ENCODE measurements at places on chromosomes 7 and 10. TPM values are rescaled to one million over a fixed set of nuclear protein-coding genes. Genes with fewer than 3 reads are reported as not detected.
A peak's percentile ranks its signal among the peaks of the same experiment; 100 is the strongest.

DNA sequence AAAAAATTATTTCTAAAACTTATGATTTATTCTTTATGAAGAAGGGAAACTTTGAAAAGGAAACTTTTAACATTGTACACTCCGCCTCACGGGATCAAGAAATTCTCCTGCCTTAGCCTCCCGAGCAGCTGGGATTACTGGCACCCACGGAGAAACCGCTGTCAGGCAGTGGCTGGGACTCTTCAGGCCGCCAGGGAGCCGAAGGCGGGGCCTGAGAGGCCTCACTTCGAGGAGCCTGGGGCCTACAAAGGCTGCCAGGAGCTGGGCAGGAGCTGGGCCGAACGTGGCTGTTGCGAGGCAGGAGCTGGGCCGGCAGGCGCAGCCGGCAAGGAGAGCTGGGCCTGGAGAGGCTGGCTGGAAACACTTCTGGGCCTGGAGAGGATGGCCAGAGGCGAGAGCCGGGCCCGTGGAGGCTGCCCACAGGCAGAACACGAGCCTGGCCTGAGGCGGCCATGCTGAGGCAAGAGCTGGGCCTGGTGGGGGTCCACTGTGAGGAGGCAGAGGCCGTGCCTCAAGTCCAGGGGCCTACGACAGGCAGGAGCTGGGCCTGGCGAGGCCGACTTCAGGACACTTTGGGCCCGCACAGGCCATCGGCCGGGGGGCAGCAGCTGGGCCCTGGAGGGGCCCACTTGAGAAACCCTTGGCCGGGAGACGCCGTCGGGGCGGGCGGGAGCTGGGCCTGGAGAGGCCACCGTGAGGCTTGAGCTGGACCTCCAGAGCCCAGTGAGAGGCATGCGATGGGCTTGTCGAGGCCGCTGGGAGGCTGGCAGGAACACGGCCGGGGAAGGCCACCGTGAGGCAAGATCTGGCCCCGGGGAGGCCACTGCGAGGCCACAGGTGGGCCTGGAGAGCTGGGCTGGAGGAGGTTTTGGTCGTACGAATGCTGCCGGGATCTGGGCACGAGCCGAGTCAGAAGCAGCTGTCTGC is 23.7 kb downstream of the MDH2 start:
- H3K36me3 ChIP-seq: no peaks in the 10 kb centered on the region
- DNase-seq: no peak

DNA sequence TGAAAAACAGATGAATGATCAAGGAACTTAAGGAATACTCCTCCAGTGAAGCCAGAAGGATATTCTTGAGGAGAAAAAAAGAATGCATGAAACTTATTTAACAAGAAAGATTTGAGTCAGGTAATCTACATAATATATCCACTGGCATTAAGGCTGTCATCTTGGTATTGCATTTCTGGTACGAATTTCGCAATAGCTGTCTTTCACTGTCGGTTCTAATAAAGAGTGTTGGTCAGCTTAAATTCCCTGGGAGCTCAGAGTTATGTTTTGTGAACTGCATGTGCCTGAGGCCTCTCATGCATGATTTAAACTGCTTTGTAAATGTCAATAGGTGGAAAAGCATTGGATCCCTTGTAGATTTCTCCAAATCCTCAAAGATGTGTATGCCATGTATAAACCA is 565.3 kb upstream of the GALNT17 start:
- peaks cover 30% of the 10 kb centered on the region for H3K4me1 ChIP-seq
- H3K27me3 ChIP-seq: peaks cover 38% of the 10 kb centered on the region
- peaks cover 21% of the 10 kb centered on the region for H3K36me3 ChIP-seq
- DNase-seq: no peak
- H3K27ac ChIP-seq: no peak overlapping the region
- no peak overlapping the region for H3K4me3 ChIP-seq

NPFFR1 gene
- total RNA-seq: not detected

COL28A1 gene
- total RNA-seq: 3.3 TPM

DNA sequence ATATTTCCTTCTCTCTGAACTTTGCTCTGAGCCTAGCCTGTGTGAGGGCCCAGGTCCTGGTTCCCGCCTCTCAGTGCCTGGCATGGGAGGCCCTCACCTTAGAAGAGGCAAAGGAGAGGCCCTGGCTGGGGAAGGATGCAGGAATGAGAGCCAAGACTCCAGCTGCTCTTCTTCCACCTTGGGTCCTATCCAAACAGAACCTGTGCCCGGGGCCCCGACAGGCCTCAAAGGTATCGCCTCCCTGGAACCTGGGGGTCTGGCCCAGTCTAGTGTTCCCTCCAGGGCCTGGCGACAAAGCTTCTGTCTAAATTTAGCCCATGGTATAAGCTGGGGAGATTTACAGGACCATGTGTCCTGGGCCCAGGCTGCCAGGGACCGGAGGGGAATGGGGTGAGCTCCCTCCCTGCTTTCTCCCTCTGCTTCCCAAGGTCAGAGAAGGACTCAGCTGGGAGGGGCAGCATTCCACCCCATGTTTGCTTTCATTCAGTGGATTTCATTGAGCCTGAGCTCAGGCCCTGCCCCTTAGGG is 12.0 kb upstream of the CRHR2 start:
- no peak overlapping the region for H3K27ac ChIP-seq
- H3K27me3 ChIP-seq: peaks cover 28% of the 10 kb centered on the region
- H3K4me1 ChIP-seq: no peaks in the 10 kb centered on the region
- no peaks in the 10 kb centered on the region for H3K36me3 ChIP-seq
- DNase-seq: no peak
- H3K4me3 ChIP-seq: no peak overlapping the region

KIF11 gene
- 14.6 TPM for total RNA-seq

UTF1 gene
- total RNA-seq: not detected

EBF3 gene
- 26.1 TPM for total RNA-seq

- H3K4me1 ChIP-seq: peaks cover 6% of the 10 kb centered on the region
- no peaks in the 10 kb centered on the region for H3K36me3 ChIP-seq
- DNase-seq: no peak
- H3K27me3 ChIP-seq: peaks cover 5% of the 10 kb centered on the region
These were observed 746.5 kb downstream of the AUTS2 start for GRCh38 chr7:70344726-70345125.

EIF5AL1 gene
- total RNA-seq: not detected

GRCh38 chr10:131475803-131476202 is 164.3 kb upstream of the TCERG1L start:
- H3K4me3 ChIP-seq: no peak overlapping the region
- no peaks in the 10 kb centered on the region for H3K36me3 ChIP-seq
- peaks cover 5% of the 10 kb centered on the region for H3K4me1 ChIP-seq
- H3K27ac ChIP-seq: no peak overlapping the region

GRCh38 chr7:123480107-123480506 is 54.3 kb downstream of the IQUB start:
- no peak overlapping the region for H3K4me3 ChIP-seq
- no peak overlapping the region for H3K27ac ChIP-seq
- H3K4me1 ChIP-seq: no peaks in the 10 kb centered on the region
- DNase-seq: no peak
- H3K36me3 ChIP-seq: no peaks in the 10 kb centered on the region
- no peaks in the 10 kb centered on the region for H3K27me3 ChIP-seq

GPR37 gene
- total RNA-seq: 16.6 TPM

SPRN gene
- total RNA-seq: 0.21 TPM

- H3K27me3 ChIP-seq: no peaks in the 10 kb centered on the region
- H3K27ac ChIP-seq: no peak overlapping the region
- H3K4me1 ChIP-seq: peaks cover 15% of the 10 kb centered on the region
- no peak for DNase-seq
- peak overlapping the region; percentile 8 for H3K4me3 ChIP-seq
These were observed 2.7 kb upstream of the TMEM254 start for GRCh38 chr10:80075781-80076180.

- H3K27me3 ChIP-seq: no peaks in the 10 kb centered on the region
- peaks cover 61% of the 10 kb centered on the region for H3K4me1 ChIP-seq
- no peak overlapping the region for H3K4me3 ChIP-seq
These were observed 17.9 kb downstream of the TES start for GRCh38 chr7:116228241-116228640.

TPST1 gene
- 12.0 TPM for total RNA-seq

OR2A1 gene
- not detected for total RNA-seq

GRCh38 chr10:78471326-78471722 is 437.7 kb downstream of the RPS24 start:
- DNase-seq: peak; percentile 66
- H3K4me3 ChIP-seq: no peak overlapping the region
- peak overlapping the region; percentile 43 for H3K27ac ChIP-seq
- H3K4me1 ChIP-seq: peaks cover 48% of the 10 kb centered on the region
- H3K36me3 ChIP-seq: no peaks in the 10 kb centered on the region

- peak overlapping the region; percentile 85 for H3K4me3 ChIP-seq
- H3K27ac ChIP-seq: no peak overlapping the region
- peaks cover 8% of the 10 kb centered on the region for H3K4me1 ChIP-seq
- H3K36me3 ChIP-seq: no peaks in the 10 kb centered on the region
- peaks cover 96% of the 10 kb centered on the region for H3K27me3 ChIP-seq
- DNase-seq: peak; percentile 73
These were observed 255.6 kb downstream of the OTUD1 start for GRCh38 chr10:23694446-23694920.

CALHM3 gene
- 20.3 TPM for total RNA-seq

TMEM60 gene
- 16.1 TPM for total RNA-seq

CLDN15 gene
- 16.3 TPM for total RNA-seq

DNA sequence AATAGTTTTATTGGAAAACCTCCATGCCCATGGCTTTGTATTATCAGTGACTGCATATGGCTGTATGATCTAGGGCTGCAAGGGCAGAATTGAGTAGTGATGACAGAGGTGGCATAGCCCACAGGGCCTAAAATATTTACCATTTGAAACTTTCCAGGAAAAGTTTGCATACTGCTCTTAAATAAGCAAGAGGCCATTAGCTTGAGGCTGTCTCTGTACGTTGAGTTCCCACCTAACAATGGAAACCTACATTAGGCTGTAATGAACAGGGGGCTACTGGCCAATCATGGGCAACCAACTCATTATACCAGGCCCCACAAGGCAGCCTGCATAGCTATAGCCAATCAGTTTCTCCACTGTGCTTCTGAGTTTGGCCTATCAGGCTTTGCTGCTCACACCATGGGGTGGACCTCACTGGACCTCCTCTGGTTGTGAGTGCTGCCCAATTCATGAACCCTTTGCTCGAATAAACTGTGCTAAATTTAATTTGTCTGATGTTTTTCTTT is 673 bp upstream of the ST8SIA6 start:
- peak overlapping the region; percentile 89 for H3K4me3 ChIP-seq
- peaks cover 65% of the 10 kb centered on the region for H3K27me3 ChIP-seq
- H3K36me3 ChIP-seq: peaks cover 1% of the 10 kb centered on the region
- H3K27ac ChIP-seq: peak overlapping the region; percentile 51
- no peak for DNase-seq

CFAP46 gene
- total RNA-seq: 10.9 TPM

SCIN gene
- 3.9 TPM for total RNA-seq

AGR2 gene
- total RNA-seq: 179 TPM

- H3K27ac ChIP-seq: no peak overlapping the region
- no peak for DNase-seq
- no peak overlapping the region for H3K4me3 ChIP-seq
- peaks cover 26% of the 10 kb centered on the region for H3K4me1 ChIP-seq
These were observed 203.9 kb upstream of the NEBL start for GRCh38 chr10:21100871-21101514.

ARHGEF35 gene
- total RNA-seq: 8.6 TPM

RBP3 gene
- total RNA-seq: not detected

CD36 gene
- 32.2 TPM for total RNA-seq

GRCh38 chr10:35425595-35425994 is 89.3 kb downstream of the CCNY start:
- no peak overlapping the region for H3K27ac ChIP-seq
- no peak for DNase-seq
- H3K27me3 ChIP-seq: no peaks in the 10 kb centered on the region
- no peak overlapping the region for H3K4me3 ChIP-seq
- peaks cover 50% of the 10 kb centered on the region for H3K4me1 ChIP-seq

DNA sequence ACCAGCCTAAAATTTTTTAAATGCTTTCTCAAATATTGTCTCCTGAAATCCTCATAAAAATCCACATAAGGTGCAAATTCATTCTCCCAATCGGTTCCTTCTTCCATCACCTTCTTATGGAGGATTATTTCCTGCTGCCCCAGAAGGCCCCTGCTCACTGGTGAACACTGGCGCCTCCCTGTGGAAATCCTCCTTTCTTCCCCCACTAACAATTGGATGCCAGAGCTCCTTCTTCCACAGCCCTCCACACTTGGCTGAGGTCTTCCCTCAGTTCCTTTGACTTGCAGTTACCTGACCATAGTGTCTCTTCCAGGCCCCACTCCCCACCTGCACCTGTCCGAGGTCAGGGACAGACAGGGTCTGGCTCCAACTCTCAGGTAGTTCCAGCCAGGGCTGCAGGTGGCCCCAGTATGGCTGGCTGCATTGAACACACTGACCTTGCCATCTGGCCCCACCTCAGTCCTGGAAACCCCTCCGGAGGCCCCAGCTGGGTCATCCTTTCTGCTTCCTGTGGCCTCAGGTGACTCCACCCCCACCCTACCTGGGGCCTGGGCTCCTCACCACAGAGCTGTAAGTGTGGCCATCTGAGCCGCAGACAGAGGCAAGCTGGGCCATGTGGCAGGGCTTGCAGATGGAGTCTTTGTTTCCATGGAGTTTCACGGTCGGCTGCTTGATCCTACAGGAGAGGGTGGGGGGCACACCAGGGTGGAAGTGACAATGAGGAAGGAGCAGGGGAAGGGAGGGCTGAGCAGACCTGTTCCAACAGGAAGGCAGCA is 18.4 kb downstream of the SPOCK2 start:
- H3K27ac ChIP-seq: peak overlapping the region; percentile 65
- no peak overlapping the region for H3K4me3 ChIP-seq
- no peaks in the 10 kb centered on the region for H3K27me3 ChIP-seq
- H3K4me1 ChIP-seq: peaks cover 23% of the 10 kb centered on the region
